ENCODE measurements at places on chromosomes 7 and 10.

DNA sequence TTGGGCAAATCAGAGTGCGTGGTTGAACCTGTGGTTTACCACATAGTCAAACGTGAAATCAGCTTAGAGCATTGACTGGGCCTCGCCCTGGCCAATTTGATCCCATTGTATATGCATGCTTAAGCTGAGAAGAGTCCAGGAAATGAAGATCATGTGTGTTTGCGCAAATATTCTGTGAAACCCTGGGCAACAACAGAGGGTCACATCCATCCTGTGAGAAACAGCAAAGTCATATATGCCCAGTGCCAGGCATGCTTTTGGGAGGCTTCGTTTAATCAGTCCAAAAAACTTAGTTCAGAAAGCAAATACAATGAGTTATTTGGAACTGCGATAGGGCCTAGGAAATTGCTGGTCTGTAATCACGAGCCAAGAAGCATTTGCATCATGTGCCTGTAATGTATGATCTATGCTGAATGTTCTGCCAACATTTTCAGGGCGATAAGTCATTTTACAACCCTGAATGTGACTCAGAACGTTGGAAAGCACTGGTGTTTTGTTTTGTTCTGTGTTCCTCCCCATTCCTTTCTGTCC is 412.1 kb upstream of the CELF2 start:
- DNase-seq = no peak

- DNase-seq = no peak
Measured at GRCh38 chr7:114504586-114504985, 90.0 kb downstream of the FOXP2 start.

- no peak for DNase-seq
Measured at GRCh38 chr10:61110188-61110844, 166.3 kb upstream of the RHOBTB1 start.

DNA sequence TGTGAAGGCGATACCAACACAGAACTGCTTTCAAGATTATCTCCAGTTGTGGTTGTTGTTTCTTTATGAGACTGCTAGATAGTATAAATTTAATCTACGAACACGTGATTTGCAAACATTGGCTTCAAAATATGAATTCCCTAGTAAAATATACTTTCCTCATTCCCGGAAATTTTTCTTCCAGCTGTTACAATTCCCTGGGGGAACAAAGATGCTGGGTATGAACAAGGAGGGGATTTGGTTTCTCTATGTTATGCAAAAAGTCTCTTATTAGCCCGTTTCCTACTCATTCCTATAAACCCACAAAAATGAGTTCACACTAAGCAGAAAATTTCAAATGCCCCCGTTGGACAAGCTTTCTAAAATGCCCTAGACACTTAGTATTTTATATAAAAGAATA is 928.3 kb downstream of the CNTNAP2 start:
- no peak for DNase-seq

- DNase-seq = peak; percentile 48
Measured at GRCh38 chr7:127588697-127589482, 679 bp downstream of the ARF5 start.

DNA sequence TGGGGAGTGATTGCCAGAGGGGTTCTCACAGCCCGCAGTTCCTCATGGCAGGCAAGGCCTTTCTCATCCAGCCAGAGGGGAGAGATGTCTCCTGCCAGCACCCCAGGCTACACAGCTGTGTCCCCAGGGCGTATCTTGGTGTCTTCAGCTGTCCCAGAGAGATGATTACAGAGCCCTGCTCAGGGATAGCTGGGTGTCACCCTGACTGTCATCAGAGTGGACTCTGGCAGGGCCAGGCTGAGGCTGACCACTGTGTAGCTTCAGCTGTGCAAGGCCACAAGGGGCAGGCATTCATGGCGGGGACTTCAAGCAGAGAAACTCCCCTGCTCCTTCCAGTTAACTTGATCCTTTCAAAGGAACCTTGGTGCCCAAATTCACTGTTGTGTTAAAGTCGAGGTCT is 124.2 kb downstream of the RGS10 start:
- no peak for DNase-seq

DNA sequence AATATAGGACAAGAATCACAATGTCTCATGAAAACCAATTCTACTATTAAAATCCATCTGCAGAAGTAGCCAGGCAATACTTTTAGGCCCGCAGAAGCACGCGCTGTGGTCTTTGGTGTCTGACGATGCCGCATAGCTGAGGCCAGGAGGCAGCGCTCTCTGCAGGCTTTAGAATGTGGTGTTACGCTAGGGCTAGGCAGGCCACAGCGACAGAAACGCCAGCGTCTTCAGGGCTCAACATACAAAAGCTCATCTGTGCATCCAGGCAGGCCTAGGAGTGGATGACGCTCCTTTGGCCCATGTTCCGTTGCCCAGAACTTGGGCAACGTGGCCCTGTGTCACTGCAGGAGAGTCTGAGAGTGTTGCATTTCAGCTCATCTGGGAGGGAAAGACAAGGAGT is 601.1 kb upstream of the FOXK1 start:
- no peak for DNase-seq

GRCh38 chr10:122850705-122851640 is 5.3 kb upstream of the CUZD1 start:
- no peak for DNase-seq

- DNase-seq = no peak
Measured at GRCh38 chr7:2860627-2861133, 16.6 kb upstream of the GNA12 start.

GRCh38 chr10:54667136-54667535 is 133.9 kb downstream of the PCDH15 start:
- DNase-seq = no peak

DNA sequence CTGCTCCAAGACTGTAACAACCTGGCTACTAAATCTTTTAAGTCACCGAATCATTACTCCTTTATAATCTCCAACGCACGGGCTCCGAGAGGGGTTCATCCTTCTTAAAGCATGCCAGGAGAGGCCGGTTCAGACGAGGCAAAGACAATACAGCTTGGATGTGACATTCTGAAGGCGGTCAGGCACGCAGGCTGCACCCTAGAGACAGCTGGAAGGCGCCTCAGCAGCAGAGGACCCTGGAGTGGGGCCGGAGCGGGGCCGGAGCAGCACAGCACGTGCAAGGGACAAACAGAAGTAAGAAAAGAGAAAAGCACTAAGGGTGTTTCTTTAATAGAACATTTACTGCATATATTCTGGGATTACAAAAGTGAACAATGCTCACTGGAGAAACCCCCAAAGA is 97.8 kb upstream of the PPP2R2D start:
- DNase-seq = no peak

DNA sequence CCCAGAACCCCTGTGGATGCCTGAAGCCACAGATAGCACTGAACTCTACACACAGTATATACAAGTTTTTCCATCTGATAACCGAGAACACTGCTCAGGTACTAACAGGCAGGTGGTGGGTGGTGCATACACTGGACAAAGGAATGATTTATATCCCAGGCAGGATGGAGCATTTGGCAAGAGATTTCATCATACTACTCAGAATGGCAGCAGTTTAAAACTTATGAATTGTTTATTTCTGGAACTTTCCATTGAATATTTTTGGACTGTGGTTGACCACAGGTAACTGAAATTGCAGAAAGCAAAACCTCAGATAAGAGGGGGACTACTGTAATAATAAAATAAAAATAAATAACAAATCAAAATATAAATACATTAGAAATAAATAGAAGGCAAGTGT is 10.9 kb upstream of the KCNMA1 start:
- DNase-seq = no peak

- DNase-seq = peak; percentile 30
Measured at GRCh38 chr7:116167177-116167576, 43.2 kb upstream of the TES start.

- DNase-seq = no peak
Measured at GRCh38 chr7:144384071-144384470, 19.4 kb downstream of the NOBOX start.

GRCh38 chr10:61891906-61892585 is 9.5 kb upstream of the ARID5B start:
- no peak for DNase-seq

DNA sequence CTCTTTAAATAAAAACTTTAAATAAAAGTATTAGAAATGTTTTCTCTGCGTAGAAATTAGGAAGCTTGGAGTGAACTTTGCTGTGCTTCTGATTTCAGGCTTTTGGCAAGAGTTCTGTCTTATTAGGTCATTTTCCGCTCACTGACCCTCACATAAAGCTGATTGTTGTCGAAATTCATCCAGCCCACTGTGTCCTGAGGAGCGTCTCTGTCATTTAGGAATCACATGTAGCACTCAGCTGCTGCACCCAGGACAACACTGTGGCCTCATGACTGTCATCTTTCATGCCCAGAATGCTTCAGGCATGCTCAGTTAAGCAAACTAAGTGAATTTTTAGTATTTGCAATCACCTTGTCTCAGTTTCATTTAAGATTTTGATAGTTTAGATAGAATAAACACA is 57.8 kb upstream of the MSRB2 start:
- DNase-seq = no peak

- DNase-seq = no peak
Measured at GRCh38 chr7:117819558-117819957, 53.7 kb downstream of the CTTNBP2 start.

GRCh38 chr7:22822486-22823141 is at the start of gene TOMM7:
Gene TOMM7 (minus strand): TSS chr7:22822849. CDS start chr7:22822779, 70 bp downstream.
- DNase-seq = peak; percentile 87

- no peak for DNase-seq
Measured at GRCh38 chr10:93384006-93384405, 98.1 kb downstream of the MYOF start.

DNA sequence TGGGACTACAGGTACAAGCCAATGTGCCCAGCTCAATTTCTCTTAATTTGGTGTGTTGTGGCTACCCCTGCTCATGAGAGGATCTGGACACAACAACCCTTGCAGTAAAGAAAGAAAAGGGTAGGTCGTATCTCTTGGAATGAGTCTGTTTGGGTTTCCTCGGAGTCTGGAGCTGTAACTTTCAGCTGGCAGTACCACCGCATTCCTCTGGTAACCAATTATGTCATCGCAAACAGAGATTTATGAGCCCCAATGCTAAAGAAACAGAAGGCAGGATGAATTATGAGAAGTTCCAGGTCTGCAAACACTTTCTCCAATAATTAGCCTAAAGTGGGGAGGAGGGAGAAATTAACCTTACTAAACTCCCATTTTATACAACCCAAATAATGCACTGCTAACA is 186.6 kb upstream of the NRP1 start:
- no peak for DNase-seq

GRCh38 chr10:48811461-48811860 is 126.8 kb downstream of the WDFY4 start:
- no peak for DNase-seq

GRCh38 chr7:13181216-13181615 is 493.8 kb downstream of the ARL4A start:
- no peak for DNase-seq

GRCh38 chr10:60266513-60266912 is 123.2 kb downstream of the ANK3 start:
- DNase-seq = no peak

DNA sequence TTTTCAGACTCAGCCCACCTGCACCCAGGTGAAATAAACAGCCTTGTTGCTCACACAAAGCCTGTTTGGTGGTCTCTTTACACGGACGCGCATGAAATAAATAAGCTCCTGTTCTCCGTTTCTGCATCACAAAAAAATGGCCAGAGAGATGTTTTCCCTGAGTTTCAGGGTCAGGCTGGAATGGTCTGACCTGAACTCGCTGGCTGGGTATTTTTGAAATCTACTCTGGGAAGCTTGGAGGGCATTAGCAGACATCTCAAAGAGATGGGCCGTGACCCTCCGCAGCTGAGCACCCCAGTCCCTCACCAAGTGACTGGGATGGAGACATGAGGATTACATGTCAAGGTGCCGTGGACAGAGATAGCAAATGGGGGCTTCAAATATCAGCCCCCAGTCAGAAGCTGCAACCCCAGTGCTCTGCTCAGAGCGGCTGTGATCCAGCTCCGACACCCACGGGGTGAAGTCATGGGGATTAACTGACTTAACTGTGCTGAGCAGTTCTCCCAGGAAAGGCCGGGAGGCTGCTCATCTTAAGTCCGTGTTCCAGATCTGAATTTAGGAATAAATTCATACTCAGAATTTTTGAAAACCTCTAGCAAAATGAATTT is 22.3 kb downstream of the CALML5 start:
- no peak for DNase-seq

- DNase-seq = no peak
Measured at GRCh38 chr10:99766302-99766681, 16.1 kb upstream of the ABCC2 start.

DNA sequence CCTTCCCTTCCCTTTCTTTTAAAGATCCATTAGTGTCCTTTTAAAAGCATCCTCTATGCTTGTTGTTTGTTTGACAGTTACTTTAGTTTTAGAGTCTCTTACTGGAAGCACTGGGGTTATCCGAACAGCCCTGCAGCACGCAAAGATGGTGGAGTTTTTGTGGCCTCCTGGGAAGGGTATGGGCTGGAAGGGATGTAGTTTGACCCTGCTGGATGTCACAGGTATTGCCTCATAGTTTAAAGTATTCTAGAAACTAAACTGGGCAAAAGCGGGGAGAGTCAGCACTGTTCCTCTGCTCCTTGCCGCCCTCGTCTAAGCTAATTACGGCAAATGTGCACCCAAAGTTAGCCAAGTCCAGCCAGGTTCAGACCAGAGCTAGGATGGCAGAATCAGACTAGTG is 35.8 kb upstream of the GNAI1 start:
- DNase-seq = no peak

GRCh38 chr10:31083765-31084184 is 52.1 kb upstream of the ZNF438 start:
- peak; percentile 73 for DNase-seq

- no peak for DNase-seq
Measured at GRCh38 chr7:112572669-112573301, 92.0 kb downstream of the LSMEM1 start.

DNA sequence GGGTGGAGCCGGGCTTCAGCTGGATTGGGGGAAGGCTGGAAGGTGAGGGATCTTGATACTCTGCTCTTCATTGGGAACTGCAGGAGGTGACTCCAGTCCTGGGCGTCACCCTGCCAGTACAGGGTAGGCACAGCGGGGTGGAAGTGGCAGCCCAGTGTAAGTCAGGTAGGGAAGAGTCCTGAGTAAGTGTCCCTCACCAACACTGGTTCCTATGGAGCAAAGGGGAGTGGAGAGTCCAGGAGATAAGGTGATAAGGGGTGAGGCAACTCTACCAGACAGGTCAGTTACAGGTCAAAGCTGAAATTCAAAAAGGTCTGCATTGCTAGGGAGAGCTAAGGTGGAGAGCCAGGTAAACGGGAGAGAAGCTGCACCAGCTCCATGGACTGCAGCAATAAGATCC is 145.6 kb upstream of the NFE2L3 start:
- DNase-seq = no peak

GRCh38 chr7:69418869-69419670 is 179.2 kb upstream of the AUTS2 start:
- no peak for DNase-seq

GRCh38 chr7:3461923-3462322 is 160.9 kb downstream of the SDK1 start:
- DNase-seq = peak; percentile 49

- no peak for DNase-seq
Measured at GRCh38 chr10:77602231-77602912, 35.2 kb downstream of the KCNMA1 start.
